ENCODE measurements at places on chromosomes 2 and 18. TPM values are rescaled to one million over a fixed set of nuclear protein-coding genes. Genes with fewer than 3 reads are reported as not detected.

DNA sequence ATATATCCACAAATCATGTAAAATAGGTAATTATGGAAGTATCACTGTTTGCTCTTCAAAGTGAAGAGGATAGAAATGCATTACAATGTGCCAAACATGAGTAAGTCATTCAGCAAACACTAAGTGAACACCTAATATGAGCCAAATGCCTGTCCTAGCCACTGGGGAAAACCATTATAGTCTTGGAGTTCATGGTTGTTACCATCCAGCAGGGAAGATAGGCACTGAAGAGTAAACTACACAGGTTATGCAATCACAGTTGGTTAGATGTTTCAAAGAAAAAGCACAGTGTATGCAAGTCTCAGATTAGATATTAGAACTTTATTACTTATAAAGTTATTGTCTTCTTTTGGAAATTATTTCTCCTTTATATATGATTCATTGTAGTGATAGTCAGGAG, 3.9 kb upstream of the SERPINB2 start:
- DNase-seq = no peak

The PGAP1 gene
- 15.7 TPM for total RNA-seq

- no peak for DNase-seq
Observed at GRCh38 chr2:220002251-220002650, 374.8 kb downstream of the SLC4A3 start.

The MRPL19 gene
- 50.2 TPM for total RNA-seq

All from Panc1 (cell line).